Fibroblast of villous mesenchyme (primary cell): ENCODE measurements at places on chromosomes 7 and 10. TPM values are rescaled to one million over a fixed set of nuclear protein-coding genes. Genes with fewer than 3 reads are reported as not detected.

GRCh38 chr7:106588422-106589197 is 72.3 kb downstream of the CCDC71L start:
- DNase-seq: no peak

GRCh38 chr7:155722118-155722517 is 77.7 kb downstream of the RBM33 start:
- DNase-seq: no peak

DNA sequence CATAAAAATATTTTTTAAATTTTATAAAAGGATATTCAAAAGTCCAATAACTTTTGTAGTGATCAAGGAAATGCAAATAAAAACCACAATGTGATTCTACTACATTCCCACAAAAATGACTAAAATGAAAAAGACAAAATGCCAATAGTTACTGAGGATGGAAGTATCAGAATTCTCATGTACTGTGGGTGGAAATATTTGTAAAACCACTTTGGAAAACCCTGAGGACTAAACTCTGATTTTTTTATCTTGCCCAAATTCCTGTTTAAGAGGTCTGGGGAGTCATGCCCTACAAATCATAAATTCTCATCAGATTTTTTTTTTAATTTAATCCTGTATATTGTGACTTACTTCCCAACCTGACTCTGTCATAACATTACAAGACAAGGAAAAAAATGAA is 9.8 kb upstream of the SEMA3D start:
- no peak for DNase-seq

GRCh38 chr10:125543796-125544195 is 139.2 kb downstream of the TEX36 start:
- no peak for DNase-seq

DNA sequence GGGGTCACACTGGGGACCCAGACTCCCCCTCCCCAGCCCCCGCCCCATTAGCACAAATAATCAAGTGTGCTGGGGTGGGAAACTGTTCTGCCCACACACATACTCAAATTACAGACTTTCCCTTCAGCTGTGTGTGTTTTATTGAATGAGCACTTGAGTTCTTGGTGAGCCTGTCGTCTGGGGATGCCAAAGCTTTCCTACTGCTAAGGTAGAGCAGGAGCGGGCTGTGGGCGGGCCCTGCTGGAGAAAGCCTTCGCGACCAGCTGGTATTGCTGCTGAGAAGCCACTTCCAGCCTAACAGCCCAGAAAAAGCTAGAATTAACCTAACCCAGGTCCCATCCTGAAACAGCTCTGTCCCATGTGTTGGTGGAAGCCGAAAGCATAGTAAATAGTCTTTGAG is 87.0 kb upstream of the KMT2E start:
- DNase-seq: no peak

GRCh38 chr10:103769176-103769575 is 86.2 kb downstream of the SH3PXD2A start:
- no peak for DNase-seq

GRCh38 chr7:114504586-114504985 is 90.0 kb downstream of the FOXP2 start:
- DNase-seq: no peak

DNA sequence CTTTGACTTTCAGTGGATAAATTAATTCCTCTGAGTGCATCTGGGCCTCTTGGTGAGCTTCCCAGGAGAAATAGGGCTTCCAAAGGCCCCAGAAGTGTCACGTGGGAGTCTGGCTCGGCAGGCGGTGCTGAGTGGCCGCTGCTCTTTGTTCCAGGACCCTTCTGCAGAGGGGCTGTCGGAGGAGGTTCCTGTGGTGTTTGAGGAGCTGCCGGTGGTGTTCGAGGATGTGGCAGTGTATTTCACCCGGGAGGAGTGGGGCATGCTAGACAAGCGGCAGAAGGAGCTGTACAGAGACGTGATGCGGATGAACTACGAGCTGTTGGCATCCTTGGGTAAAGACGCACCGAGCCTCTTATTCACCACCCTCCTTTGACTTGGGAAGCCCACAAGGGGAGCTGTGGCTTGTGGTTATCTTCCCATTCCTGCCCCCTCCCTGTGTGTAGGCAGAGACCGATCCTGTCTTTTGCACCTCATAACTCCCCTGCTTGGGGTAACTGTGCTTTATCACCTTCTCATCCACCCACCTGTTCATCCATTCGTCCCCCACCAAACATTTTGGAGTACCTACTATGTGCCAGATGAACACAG is 11.9 kb downstream of the ZNF862 start:
- DNase-seq: no peak

The ADAM8 gene
- total RNA-seq: 2.3 and 7.8 TPM in 2 replicates

The ZNF365 gene
- 6.1 and 8.2 TPM in 2 replicates for total RNA-seq

The CLEC2L gene
- total RNA-seq: not detected in 2 replicates

The HOXA13 gene
- 1.3 and 2.6 TPM in 2 replicates for total RNA-seq

The ARHGEF5 gene
- 1.9 and 3.9 TPM in 2 replicates for total RNA-seq

The PON1 gene
- total RNA-seq: not detected in 2 replicates

The TMEM26 gene
- total RNA-seq: 5.6 and 6.4 TPM in 2 replicates

The DDIT4 gene
- total RNA-seq: 88.5 and 325 TPM in 2 replicates
